Anterior cingulate cortex (tissue), 58 donors: ENCODE measurements at places on chromosomes 16 and 17.

DNA sequence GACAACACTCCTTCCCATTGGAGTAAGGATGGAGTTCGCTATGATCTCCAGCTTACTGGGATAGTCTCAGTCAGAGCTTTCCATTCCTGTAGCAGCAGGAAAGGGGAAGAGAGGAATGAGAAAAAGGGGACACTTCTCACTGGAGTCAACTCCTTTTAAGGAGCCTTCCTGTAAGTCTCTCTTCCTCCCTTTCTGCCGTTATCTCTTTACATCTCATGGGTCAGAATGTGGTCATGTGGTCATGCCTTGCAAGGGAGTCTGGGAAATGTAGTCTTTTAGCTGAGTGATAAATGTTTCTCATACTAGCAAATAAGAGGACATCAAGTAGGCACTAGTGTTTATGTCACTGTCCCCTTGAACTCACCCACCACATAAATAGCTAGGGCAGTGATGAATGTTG lies 227.3 kb downstream of the HAPSTR1 start:
- DNase-seq: no peak

GRCh38 chr16:57166451-57166850 lies 19.4 kb downstream of the PSME3IP1 start:
- no peak for DNase-seq

- DNase-seq: no peak
These were observed 299.1 kb upstream of the FOXF1 start for GRCh38 chr16:86211265-86211664.

- DNase-seq: no peak
These were observed 29.5 kb upstream of the MED9 start for GRCh38 chr17:17447264-17447663.

- DNase-seq: no peak
These were observed 1.7 kb upstream of the NLRC5 start for GRCh38 chr16:56987692-56988091.

GRCh38 chr16:4743226-4743878 lies 9.0 kb downstream of the DNAAF8 start:
- DNase-seq: no peak
